ENCODE measurements at places on chromosomes 5 and 9. TPM values are rescaled to one million over a fixed set of nuclear protein-coding genes. Genes with fewer than 3 reads are reported as not detected.

The ESM1 gene
- total RNA-seq: 0.16 TPM

The ADRB2 gene
- total RNA-seq: 0.65 TPM

The NMUR2 gene
- 0.24 TPM for total RNA-seq

The PCDHA11 gene
- total RNA-seq: not detected

The ZNF462 gene
- 16.8 TPM for total RNA-seq

The PRSS3 gene
- total RNA-seq: 18.9 TPM

The IFNA21 gene
- not detected for total RNA-seq

The ANGPTL2 gene
- 10.1 TPM for total RNA-seq

The CDC20B gene
- under 0.01 TPM for total RNA-seq

Data from epithelial cell of alveolus of lung (primary cell).